ENCODE measurements at places on chromosomes 4 and X. TPM values are rescaled to one million over a fixed set of nuclear protein-coding genes. Genes with fewer than 3 reads are reported as not detected.
A peak's percentile ranks its signal among the peaks of the same experiment; 100 is the strongest.

DNA sequence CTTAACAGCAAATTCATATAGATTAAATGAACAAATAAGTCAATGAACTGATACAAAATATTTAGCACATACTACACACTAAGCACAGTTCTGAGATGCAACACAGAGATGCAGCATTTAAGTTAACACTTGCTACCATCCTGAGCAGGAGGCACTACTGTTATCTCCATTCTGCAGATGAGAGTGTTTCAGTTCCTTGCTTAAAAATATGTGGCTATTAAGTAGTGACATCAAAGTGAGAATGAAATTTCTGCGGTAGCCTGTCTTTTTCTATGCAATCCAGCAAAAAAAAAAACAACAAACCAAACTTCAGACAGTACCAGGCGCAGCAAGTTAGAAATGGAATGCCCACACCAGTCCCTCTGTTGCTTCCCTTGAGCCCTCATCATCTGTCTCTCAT, 90.8 kb downstream of the SHISA3 start:
- H3K27ac ChIP-seq: no peak overlapping the region
- no peaks in the 10 kb centered on the region for H3K36me3 ChIP-seq
- H3K4me1 ChIP-seq: no peaks in the 10 kb centered on the region
- no peaks in the 10 kb centered on the region for H3K27me3 ChIP-seq
- DNase-seq: no peak
- no peak overlapping the region for H3K4me3 ChIP-seq

DNA sequence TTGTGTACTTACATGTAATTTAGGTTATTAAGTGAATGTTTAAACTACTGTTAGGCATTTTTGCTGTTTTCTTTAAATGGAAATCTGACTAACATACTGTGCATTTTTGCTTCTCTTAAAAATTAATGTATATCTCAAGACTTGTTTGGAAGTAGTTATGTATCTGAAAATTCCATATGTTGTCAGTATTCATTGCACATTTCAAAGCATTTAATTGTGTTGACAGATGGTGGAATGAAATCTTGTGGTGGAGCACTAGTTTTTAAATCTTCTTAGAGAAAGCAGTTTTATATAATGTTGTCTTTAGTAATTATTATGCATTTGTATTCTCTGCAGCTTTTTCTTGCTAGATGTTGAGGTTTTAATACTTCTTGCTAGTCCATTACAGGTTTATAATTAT, 71.5 kb upstream of the MSANTD1 start:
- peaks cover 78% of the 10 kb centered on the region for H3K36me3 ChIP-seq
- no peaks in the 10 kb centered on the region for H3K27me3 ChIP-seq
- H3K4me1 ChIP-seq: no peaks in the 10 kb centered on the region
- no peak overlapping the region for H3K27ac ChIP-seq
- H3K4me3 ChIP-seq: no peak overlapping the region
- no peak for DNase-seq

DNA sequence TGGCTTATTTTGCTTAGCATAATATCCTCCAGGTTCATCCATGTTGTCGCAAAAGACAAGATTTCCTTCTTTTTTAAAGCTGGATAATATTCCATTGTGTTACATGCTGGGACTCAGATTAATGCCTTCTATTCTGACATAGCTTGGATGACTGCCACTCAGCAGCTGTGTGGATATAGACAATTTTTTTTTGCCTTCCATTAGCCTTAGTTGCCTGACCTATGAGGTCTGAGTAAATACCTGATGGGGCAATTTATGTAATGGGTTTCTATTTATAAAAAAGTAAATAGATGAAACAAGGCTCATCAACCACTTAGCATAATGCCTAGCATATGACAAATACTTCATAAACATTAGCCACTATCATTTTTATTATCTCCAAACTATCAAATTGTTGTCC, 515.4 kb downstream of the ZNF674 start:
- H3K4me1 ChIP-seq: no peaks in the 10 kb centered on the region
- no peaks in the 10 kb centered on the region for H3K27me3 ChIP-seq
- DNase-seq: no peak
- H3K36me3 ChIP-seq: no peaks in the 10 kb centered on the region
- no peak overlapping the region for H3K27ac ChIP-seq

DNA sequence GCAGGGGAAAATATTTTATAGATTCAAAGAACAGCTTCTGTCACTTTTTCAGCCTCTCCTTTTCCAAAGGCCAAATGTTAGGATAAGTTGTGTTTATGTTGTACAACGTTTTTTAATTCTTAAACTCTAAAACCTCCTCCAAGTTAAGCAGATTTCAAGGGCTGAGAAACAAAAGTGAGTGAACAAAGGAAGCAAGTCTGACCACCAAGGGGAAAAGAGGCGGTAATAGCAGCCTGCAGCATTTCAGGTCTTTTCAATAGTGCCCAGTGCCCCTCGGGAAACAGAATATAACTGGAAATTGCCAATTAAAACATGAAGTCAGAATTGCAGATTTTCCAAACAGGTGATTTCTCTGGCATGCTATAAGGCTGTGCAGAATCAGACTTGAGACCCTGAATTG, 510.0 kb upstream of the HTR2C start:
- H3K36me3 ChIP-seq: no peaks in the 10 kb centered on the region
- H3K27me3 ChIP-seq: no peaks in the 10 kb centered on the region
- DNase-seq: no peak
- no peaks in the 10 kb centered on the region for H3K4me1 ChIP-seq

- DNase-seq: no peak
- no peak overlapping the region for H3K27ac ChIP-seq
- no peaks in the 10 kb centered on the region for H3K36me3 ChIP-seq
These were observed 5.4 kb downstream of the CPE start for GRCh38 chr4:165384186-165384585.

DNA sequence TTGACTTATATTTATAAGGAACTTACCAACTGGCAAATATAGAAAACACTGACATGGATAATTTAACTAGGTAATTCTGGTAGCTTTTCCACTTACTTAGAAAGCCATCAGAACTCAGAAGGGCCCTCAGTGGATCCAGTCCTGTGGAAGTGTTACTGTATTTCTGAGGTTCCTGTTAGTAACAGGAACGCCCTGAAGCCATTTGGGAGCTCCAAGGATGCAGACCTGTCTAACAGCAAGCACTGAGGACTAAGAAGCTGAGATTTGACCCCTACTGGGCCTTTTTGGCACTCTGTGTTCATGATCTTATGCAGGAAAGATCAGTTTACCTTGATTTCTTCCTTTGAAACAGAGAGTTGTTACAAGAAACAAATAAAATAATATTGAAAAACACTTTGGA, 46.0 kb upstream of the TLL1 start:
- H3K4me3 ChIP-seq: no peak overlapping the region
- no peak for DNase-seq
- H3K27ac ChIP-seq: no peak overlapping the region
- H3K4me1 ChIP-seq: no peaks in the 10 kb centered on the region
- H3K36me3 ChIP-seq: no peaks in the 10 kb centered on the region

GRCh38 chr4:41822325-41822724, 73.8 kb upstream of the PHOX2B start:
- H3K4me1 ChIP-seq: no peaks in the 10 kb centered on the region
- H3K27me3 ChIP-seq: peaks cover 3% of the 10 kb centered on the region
- H3K27ac ChIP-seq: no peak overlapping the region
- no peak for DNase-seq
- H3K4me3 ChIP-seq: no peak overlapping the region
- H3K36me3 ChIP-seq: no peaks in the 10 kb centered on the region

- H3K27ac ChIP-seq: no peak overlapping the region
- no peak overlapping the region for H3K4me3 ChIP-seq
- H3K27me3 ChIP-seq: no peaks in the 10 kb centered on the region
- H3K4me1 ChIP-seq: no peaks in the 10 kb centered on the region
- H3K36me3 ChIP-seq: no peaks in the 10 kb centered on the region
- no peak for DNase-seq
These were observed 158.8 kb downstream of the IDS start for GRCh38 chrX:149346306-149346705.

GRCh38 chrX:147550217-147550616, 361.5 kb upstream of the FMR1 start:
- no peak overlapping the region for H3K4me3 ChIP-seq
- no peaks in the 10 kb centered on the region for H3K36me3 ChIP-seq
- DNase-seq: no peak
- no peaks in the 10 kb centered on the region for H3K4me1 ChIP-seq
- H3K27me3 ChIP-seq: no peaks in the 10 kb centered on the region

- no peaks in the 10 kb centered on the region for H3K36me3 ChIP-seq
- no peak overlapping the region for H3K4me3 ChIP-seq
- H3K4me1 ChIP-seq: no peaks in the 10 kb centered on the region
- H3K27ac ChIP-seq: no peak overlapping the region
- H3K27me3 ChIP-seq: no peaks in the 10 kb centered on the region
- no peak for DNase-seq
These were observed 1881.7 kb downstream of the ARAP2 start for GRCh38 chr4:34362654-34363053.

DNA sequence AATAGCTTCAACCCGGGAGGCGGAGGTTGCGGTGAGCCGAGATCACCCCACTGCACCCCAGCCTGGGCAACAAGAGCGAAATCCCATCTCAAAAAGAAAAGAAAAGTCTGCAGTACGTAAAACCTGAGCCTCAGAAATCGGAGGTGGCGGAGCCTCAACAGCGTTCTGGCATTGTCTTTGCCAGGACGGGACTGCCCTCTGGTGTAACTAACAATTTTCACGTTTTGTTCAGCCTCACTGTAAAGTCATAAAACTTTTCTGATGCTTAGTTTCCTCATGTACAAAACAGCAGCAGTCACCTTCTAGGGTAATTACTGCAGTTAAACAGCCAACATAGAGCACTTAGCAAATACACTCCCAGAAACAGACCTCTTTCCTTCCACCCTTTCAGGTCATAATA, 121.7 kb downstream of the RBM47 start:
- no peak overlapping the region for H3K27ac ChIP-seq
- no peak overlapping the region for H3K4me3 ChIP-seq
- peaks cover 3% of the 10 kb centered on the region for H3K4me1 ChIP-seq
- H3K27me3 ChIP-seq: no peaks in the 10 kb centered on the region
- H3K36me3 ChIP-seq: no peaks in the 10 kb centered on the region
- no peak for DNase-seq

DNA sequence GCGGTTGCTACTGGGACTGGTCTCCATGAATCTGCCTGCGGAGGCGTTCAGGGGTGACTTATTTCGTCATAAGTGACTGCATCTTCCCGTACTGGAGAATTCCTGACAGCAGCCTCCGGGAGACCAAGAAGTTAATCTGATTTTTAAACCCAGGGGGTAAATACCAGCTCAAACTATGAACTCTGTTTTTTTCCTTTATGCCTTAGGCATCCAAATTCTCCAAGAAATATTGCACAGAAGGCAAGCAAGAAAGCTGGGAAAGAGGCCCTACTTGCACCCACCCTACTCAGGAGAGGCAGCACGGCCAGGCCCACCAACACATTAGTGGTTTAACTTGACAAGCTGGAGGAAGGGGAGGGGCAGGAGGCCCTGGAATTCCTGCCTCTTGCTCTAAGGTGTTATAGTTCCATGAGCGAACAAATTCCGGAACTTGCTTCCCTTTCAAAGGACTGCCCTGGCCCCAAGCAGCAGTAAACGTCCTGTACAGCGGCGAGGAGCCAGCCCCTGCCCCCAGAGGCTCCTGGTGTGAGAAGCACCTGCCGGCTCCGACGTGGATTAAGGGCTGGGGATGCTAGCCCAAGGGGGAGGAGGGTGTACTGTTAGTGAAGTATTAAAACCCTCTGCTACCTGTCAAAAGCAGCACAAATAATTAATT, 177.2 kb downstream of the AFAP1 start:
- DNase-seq: no peak
- no peak overlapping the region for H3K27ac ChIP-seq
- H3K4me3 ChIP-seq: no peak overlapping the region

DNA sequence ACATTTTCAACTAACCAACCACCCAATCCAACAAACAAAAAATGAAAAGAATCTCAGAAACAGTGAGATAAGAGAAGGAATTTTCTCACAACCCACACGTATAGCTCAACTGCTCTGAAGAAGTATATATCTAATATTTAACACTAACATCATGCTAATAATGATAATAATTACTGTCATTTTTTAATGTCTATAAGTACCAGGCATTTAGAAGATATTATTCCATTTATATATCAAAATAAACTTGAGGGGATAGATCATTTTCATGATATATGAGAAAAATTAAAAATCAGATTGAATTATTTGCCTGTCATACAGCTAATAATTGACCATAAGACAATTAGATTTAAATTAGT, 4.2 kb upstream of the AFP start:
- no peaks in the 10 kb centered on the region for H3K4me1 ChIP-seq
- no peaks in the 10 kb centered on the region for H3K36me3 ChIP-seq
- H3K27ac ChIP-seq: no peak overlapping the region
- no peak for DNase-seq

DNA sequence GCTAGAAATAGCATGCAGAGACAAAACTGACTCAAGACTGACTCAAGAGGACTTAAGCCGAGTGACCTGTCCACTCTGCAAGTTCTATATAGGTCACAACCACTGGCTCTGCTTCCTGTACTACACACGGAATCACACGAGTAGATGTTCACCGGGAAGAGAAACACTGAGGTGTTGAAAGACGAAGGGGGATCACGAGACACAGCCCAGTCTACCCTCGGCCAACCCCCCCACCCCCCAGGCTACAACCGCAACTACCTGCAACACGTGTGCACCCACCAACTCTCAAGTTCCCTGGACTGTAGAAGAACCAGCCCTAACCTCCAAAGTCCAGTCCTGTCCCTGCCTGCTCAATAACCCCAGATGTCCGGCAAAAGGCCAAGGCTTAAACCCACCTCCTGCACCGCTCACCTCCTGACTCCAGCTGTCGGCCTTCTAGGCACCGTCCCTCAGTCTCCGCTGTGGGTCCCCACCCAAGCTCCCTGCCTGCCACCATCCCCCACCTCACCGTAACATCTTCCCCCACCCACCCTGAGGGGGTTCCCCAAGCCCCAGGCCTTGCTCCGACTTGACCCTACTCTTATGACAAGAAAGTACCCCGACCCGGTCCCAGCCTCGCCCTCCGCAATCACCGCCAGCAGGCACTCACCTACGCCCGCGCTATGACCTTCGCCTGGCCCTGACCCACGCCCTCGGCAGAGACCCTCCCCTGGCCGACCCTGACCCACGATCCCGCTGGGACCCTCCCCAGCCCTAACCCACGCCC, 739 bp downstream of the GAK start:
- no peak for DNase-seq
- H3K27me3 ChIP-seq: no peaks in the 10 kb centered on the region
- H3K4me1 ChIP-seq: peaks cover 46% of the 10 kb centered on the region
- H3K4me3 ChIP-seq: peak overlapping the region; percentile 97
- H3K27ac ChIP-seq: peak overlapping the region; percentile 75

DNA sequence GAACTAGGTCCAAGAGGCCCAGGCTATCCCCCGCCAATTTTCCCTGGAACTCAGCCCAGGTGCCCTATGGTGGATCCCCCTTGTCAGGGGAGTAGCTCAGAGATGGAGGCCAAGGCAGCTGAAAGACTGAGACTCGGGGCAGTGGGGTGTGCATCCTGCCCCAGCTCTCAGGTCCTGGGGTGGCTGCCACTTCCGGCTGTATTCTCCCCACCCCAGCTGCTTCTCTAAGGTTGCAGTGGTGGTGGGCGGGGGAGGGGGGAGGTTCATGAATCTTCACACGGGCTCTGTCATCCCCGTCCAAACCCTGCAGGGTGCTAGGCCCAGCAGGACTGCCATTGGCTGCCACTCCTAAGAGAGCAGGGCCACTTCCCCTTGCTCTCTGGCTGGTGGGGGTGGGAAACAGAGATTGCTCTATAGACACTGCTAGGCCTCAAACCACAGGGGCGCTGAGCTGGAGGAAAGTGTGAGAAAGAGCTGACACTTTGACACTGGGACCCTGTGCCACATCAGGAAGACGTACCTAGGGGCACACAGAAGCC, 1.5 kb downstream of the SASH3 start:
- DNase-seq: peak; percentile 73
- H3K27ac ChIP-seq: peak overlapping the region; percentile 77
- peak overlapping the region; percentile 76 for H3K4me3 ChIP-seq

The AWAT2 gene
- total RNA-seq: not detected

The SGMS2 gene
- not detected for total RNA-seq

The GLRB gene
- total RNA-seq: not detected

The SPARCL1 gene
- total RNA-seq: not detected

The UGT8 gene
- 0.11 TPM for total RNA-seq

Data from CD4-positive, alpha-beta T cell (primary cell).